MG63 (cell line): ENCODE measurements at places on chromosomes 6 and 20. TPM values are rescaled to one million over a fixed set of nuclear protein-coding genes. Genes with fewer than 3 reads are reported as not detected.

TSPO2 gene
- not detected in 2 replicates for total RNA-seq

HIVEP1 gene
- 3.1 and 3.8 TPM in 2 replicates for total RNA-seq

DNA sequence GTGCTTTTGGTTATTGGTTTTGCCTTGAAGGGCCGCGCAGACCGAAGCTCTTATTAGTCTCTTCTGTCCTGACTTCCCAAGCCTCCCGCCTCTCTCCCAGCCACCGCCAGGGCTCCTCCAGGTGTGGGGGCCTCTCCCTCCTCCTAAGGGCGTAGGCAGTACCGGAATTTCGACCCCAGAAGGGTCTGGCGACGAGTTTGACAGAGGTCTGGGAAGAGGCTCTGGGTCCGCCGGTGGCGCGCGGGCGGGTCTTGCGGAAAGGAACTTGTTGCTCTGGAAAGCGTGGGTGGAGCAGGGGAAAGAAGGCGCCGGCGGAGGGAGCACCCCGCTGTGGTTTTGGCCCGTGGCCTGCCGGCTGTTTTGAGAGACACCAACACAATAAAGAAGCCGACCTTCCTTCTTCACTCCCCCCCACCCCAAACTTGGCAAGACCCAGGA, 1.8 kb downstream of the PCSK2 start:
- DNase-seq = no peak

GRCh38 chr20:49398401-49399144, 83.9 kb downstream of the KCNB1 start:
- peak; percentile 37 for DNase-seq

DNA sequence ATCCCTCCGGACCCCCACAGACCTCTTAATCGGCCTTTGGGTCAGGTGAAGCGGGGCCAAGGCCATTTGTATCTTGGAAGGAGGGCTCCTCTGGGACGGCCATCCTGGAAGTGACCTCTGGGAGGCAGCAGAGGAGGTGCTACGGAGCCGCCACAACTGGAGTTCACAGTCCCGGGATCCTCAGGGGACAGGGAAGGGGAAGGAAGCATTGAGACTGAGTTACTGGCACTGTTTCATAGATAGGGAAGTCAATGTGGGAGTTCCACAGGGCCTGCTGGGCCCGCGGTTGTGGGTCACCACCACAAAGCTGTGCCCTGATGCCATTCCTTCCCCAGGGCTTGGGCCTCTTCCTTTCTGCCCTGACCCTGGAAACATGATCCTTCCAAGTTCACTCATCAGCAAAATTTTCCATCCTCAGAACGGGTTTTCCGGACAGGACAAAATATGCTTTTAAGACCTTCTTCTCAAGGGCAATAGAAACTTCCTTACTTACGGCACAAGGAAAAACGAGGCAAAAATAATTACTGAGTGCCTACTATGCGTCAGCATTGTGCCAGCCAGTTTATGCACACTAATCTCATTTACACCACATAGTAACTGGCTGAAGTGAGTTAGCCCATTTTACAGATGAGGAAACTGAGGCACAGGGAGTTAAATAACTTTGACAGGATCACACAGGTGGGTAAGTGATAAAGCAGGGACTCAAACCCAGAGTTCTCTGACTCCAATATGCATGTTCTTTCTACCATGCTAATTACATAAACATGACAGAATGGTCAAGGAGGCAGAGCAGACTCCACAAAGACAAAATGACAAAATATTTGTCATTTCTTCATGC, 143.8 kb downstream of the UNC5CL start:
- DNase-seq = peak; percentile 43

- no peak for DNase-seq
Measured at GRCh38 chr20:10763112-10763511, 89.3 kb upstream of the JAG1 start.

- DNase-seq = no peak
Measured at GRCh38 chr6:20827798-20828197, 293.5 kb downstream of the CDKAL1 start.

COL21A1 gene
- not detected in 2 replicates for total RNA-seq

- no peak for DNase-seq
Measured at GRCh38 chr6:148463671-148464070, 121.0 kb downstream of the SASH1 start.

GRCh38 chr6:13545885-13546284, 28.5 kb upstream of the SIRT5 start:
- no peak for DNase-seq

DNA sequence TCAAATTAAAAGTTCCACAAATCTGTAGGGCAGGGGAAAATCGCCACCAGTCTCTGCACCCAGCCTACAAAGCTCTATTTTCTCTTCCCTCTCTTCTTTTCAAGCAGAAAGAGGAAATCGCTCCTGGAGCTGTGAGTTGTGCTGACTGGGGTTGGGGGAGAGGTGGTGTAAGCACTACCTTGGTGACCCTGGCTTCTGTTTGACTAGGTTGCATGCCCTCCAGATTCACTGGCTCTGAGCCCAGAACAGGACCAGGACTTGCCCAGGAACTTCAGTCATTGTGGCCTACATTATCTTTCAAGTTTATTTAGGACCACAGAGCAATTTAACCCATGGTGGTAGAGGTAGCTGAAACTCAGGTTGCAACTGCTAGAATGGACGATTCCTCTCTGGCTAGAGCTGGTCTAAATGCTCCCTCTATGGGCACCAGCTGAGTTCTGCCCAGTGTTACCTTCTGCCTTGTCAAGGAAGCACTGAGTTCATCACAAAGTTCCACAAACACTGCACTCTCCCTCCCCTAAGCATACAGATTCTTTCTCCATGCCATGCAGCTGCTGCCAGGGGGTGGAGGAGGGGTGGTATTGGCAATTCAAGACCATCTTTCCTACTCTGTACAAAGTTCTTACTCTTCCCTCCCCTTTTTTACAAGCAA, 122.0 kb upstream of the BMP5 start:
- DNase-seq = no peak

DNA sequence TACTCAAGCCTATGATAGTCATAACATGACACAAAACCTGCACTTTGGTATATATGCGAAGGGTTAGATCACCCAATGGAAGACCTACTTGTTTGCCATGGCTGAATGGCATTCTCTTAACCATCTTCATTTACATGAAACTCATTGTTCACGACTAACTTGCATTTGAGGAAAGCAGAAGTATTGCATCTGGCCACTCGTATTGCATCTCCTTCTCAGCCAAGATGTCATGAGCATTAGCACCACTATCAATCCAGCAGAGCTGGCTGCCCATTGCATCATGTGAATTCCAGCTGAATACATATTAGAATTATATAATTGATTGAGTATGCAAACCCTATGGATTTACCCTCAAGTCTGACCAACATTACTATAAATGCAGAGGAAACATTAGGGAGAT, 390.2 kb downstream of the LAMA2 start:
- no peak for DNase-seq
